ENCODE measurements at places on chromosomes 3 and 15. TPM values are rescaled to one million over a fixed set of nuclear protein-coding genes. Genes with fewer than 3 reads are reported as not detected.

Gene GPR160
- total RNA-seq: 27.9 TPM

Gene LMAN1L
- not detected for total RNA-seq

DNA sequence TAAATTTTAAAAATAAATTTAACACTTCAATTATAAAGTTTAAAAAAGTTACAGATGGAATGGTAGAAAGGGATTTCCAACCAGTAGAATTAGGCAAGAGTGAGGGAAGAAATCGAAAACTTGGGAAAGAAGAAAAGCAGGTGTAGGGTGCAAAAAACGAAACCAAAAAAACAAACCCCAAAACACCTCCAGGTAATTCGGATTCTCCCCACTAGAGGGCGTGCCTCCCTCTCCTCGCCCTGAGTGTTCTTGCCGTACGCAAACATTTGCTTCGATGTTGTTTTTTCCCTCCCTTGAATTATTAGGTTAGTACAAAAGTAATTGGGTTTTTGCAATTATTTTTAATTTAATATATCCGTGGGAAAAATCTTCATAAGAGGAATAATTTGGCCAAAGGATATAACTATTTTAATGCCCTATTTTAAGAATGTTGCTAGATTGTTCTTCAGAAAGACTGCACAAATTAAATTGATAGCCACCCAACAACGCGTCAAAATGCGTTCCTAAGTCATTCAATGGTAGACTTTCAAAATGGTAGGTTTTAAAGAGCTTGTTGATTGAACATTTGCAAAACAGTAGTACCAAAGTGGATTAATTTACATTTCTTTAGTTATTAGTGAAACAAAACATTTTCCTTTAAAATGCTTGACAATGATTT lies 63.7 kb downstream of the SLC30A4 start:
- DNase-seq: peak; percentile 54

Gene SMARCC1
- total RNA-seq: 63.2 TPM

DNA sequence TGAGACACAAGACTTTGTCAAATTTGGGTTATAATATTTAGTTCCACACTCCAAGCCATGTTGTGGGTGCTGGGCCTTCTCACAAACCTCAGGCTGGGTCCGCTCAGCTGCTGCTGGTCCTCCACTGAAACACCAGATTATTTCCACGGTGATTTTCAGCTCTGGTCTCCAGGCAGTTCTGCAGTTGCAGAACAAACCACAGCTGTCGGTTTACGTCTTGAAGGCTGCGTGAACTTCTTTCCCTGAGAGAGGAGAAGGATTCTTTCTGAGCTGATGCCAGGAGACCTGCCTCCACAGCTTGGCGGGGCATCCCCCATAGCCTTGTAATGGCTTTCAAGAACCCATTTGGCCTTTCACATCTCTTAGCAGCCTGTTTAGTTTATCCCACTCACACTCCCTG lies 16.2 kb downstream of the GALNT15 start:
- DNase-seq: no peak

Gene CASR
- total RNA-seq: not detected

DNA sequence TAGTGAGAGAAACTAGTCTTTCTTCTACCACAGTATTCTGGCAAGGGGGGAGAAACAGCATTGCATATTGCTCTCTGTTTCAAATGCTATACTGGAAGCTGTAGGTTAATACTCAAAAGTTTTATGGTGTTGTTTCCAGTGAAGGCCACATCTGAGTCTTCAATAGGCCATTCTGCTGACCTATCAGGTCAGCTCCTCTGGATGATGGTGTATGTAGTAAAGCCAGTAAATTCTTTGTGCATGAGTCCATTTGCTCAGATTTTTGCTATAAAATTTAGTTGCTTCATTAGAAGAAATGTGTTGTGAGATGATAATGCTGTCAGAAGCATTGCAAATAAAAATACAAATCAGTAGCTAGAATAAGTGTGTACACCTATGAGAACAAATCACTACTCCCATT lies 64.9 kb upstream of the RBMS3 start:
- no peak for DNase-seq
